Kidney glomerular epithelial cell (primary cell): ENCODE measurements at places on chromosomes 7 and 10.
A peak's percentile ranks its signal among the peaks of the same experiment; 100 is the strongest.

DNA sequence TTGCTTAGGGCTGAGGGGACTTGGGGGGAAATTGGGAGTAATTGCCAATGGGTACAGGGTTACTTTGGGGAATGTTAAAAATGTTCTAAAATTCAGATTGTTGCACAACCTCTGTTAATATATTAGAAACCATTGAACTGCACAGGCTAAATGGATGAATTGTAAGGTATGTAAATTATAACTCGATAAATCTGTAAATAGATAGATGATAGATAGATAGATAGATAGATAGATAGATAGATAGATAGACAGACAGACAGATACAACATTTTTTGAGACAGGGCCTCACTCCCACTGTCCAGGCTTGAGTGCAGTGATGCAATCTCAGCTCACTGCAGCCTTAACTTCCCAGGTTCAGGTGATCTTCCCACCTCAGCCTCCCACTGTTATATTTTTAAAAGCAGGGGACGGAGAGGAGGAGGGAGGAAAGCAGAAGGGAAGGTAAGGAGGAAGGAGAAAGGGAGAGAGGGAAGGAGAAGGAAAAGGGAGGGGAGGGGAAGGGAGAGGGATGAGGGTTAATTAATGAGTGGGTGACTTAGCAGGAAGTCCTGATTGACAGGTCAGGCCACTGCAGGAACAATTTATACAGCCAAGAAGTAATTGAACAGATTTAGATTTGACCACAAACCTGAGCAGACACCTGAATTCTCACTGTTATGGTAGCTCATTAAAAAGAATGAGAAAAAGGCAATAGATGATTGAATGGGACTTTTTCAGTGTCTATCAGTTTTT lies 38.7 kb downstream of the AOC1 start:
- no peak for DNase-seq

DNA sequence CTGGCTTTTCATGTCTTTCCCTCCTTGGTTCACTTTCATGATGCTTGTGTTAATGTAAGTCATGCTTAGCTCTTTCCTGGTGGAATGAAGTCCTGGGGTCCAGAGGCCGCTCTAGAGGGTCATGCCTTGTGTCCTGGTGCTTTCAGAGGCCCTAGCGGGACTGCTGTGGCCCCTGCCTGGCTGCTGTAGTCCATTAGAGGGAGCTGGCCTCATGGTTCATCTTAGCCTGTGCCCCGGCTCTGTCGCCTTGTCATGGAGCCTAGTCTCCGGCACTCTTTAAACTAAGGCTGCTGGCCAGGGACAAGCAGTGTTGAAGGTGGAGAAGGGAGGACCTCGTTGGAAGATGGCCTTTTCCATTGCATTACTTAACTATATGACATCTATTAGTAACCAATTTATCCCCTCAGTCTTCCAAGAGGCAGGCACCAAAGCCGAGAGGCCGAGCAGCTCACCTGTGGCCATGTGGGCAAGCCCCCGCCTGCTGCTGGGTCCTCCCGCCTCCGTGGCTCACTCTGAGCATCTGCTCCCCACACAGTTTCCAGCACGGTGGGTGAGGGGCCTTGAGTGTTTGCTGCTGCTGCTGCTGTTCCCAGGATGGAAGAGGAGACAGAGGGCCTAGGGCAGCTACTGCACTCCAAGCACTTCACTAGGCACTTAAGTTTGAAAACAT lies 5.0 kb upstream of the NDUFB2 start:
- no peak for DNase-seq

GRCh38 chr7:115274-115911 lies 77.0 kb upstream of the FAM20C start:
- DNase-seq: no peak

GRCh38 chr7:150934045-150934766 lies 43.9 kb downstream of the KCNH2 start:
- DNase-seq: no peak

DNA sequence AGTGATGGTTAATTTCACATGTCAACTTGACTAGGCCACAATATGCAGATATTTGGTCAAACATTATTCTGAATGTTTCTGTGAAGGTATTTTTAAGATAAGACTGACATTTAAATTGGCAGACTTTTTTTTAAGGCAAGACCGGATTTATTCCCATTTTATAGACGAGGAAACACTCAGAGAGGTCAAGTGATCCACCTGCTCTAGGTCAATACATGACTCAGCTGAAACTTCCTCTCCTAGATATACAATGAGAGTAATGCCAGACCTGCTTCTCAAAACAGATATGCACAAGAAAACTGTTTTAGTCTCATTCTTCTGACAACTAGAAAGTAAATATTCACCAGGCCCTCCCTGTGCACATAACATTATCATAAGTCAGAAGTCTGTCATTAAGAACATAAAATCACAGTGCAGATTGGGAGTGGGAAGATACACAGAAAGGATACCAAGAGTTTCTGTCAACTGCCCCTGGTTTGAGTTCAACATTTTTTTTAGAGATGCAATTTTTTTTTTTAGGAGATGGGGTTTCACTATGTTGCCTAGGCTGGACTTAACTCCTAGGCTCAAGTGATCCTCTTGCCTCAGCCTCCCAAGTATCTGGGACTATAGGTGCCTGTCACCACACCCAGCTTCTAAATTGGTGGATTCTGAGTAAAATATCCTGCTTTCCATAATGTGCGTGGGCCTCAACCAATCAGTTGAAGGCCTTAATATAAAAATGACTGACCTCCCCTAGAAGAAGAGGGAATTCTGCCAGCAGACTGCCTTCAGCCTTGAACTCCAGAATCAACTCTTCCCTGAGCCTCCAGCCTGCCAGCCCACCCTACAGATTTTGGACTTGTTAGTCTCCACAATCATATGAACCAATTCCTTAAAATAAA lies 121.4 kb downstream of the ZFAND4 start:
- DNase-seq: no peak

DNA sequence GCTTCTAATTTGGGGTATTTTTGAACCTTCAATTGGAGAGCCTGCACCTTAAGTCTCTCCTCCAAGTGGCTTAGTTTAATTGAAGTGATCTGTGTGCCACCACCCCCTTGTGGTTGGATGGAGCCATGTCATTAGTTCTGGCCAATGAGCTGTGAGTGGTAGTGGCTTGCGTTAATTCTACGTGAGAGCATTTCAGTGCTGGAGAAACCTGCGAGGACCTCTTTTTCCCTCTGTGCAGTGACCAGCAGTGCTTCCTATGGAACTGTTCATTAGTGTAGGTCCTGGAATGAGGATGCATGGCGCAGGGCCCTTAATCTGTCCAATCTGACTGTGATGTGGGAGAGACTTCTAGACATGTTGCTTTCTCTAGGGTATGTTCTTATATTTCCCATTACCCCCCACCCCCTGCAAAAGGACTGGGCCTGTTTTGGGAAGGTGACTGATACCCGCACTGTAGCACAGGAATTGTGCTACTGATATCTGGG lies 3.8 kb downstream of the HILPDA start:
- peak; percentile 43 for DNase-seq
